ENCODE measurements at places on chromosomes 5 and 9.
A peak's percentile ranks its signal among the peaks of the same experiment; 100 is the strongest.

GRCh38 chr9:114643896-114644295 is 13.7 kb downstream of the TEX53 start:
- DNase-seq, result no peak

DNA sequence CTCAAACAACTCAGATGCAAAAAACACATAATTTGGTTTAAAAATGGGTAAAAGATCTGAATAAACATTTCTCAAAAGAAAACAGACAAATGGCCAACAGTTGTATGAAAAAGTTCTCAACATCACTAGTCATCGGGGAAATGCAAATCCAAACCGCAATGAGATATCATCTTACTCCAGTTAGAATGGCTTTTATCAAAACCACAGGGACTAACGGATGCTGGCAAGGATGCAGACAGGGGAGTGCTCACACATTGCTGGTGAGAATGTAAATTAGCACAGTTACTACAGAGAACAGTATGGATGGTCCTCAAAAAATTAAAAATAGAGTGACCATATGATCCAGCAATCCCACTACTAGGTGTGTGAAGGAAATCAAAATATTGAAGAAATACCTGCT is 589.1 kb upstream of the ADAMTS16 start:
- no peak for DNase-seq

DNA sequence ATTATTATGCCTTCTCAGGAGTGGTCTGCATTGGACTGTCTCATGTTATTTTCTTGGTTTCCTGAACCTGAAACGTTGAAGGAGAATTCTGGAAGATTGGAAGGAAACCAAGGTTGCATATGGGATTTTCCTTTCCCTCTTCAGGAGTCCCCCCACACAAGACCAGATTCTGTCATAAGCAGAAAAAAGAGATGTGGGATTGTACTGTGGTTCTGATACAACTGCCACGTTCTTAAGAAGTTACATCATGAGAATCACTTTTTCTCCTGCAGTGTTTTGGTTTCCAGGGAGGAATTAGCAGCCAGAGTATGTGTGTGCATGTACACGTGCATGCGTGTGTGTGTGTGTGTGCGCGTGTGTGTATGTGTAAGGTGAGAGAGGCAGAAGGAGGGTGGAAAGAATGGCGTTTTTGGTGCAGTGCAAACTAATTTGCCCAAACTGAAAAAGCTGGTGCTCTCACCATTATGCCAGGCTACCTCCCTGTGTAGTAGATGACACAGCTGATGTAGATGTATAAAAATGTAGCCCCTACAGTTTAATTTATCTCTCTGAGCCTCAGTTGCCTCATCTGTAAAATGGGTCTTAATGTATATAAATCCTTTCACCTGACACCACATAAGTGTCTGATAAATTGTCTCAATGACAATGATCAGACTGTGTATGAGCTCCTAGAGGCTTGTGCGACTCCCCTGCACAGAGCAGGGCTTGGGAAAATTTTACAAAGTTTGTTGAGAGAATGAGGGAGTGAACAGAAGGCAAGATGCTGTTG is 38.6 kb downstream of the RALGPS1 start:
- DNase-seq, result no peak

GRCh38 chr5:146052780-146053179 is 52.6 kb downstream of the PLAC8L1 start:
- DNase-seq, result peak; percentile 78

GRCh38 chr5:158233735-158234322 is 374.9 kb upstream of the CLINT1 start:
- no peak for DNase-seq

- DNase-seq, result no peak
These were observed 371.9 kb downstream of the EBF1 start for GRCh38 chr5:158727771-158728311.

DNA sequence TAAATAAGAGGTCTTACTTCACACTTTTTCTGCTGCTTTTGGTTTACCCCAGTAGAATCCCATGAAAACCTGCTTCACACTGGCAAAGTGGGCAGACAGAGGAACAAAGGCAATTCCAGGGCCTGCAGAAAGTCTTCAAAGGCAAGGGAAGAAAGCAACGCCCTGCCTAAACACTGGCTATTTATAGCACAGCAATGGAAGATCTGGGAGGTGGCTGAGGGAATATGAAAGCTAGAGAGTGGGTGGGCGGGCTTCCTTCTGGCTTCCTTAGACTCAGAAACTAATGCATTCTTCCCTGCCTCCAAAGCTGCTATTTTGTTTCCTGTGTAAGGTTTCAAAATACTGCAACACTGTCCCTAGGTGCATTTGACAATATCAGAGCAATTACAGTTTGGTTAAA is 46.8 kb downstream of the ELAVL2 start:
- DNase-seq, result peak; percentile 13

DNA sequence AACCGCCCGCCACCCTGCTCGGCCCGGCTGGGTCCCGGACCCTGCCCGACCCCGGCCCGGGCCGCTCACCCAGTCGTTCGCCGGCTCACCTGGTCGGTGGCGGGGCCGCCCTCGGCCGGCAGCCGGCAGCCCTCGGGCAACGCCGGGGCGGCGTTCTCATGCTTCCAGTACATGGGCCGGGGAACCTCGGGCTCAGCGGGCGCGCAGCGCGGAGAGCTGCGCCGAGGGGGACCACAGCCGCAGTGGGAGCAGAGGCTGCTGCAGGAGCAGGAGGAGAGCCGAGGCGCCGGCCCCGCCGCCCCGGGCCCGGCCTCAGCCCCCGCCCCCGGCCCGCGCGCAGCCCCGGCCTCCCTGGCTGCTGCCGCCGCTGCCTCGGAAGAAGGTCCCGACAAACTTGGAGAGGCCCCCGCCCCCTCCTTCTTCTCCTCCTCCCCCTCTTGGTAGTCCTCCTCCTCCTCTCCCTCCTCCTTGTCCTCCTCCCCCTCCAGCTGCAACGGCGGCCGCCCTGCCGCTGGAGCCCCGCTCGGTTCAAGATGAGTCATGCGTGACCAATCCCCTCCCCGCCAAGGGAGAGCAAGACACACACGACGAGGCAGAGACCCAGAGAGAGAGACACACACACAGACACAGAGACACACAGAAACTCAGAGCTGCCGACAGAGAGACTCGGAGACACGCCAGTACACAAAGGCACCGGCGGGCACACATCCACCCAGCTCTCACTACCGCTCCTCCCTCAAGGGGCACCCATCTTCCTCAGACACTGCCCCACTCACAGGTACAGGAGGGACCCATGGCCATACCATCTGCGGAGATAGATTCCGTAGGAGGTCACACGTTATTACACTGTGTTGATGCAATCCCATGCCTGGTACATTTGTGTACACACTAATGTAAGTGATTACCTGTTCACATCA is at the start of gene LHX6:
Gene LHX6 (minus strand): TSS at position 390 of the 917 bp plus-strand sequence. CDS start 217 bp downstream, at position 173.
- DNase-seq, result peak; percentile 64

GRCh38 chr9:71383308-71383940 is 262.0 kb upstream of the TRPM3 start:
- peak; percentile 25 for DNase-seq

- DNase-seq, result peak; percentile 79
These were observed 269.9 kb upstream of the PAPPA start for GRCh38 chr9:115883467-115884329.

- DNase-seq, result no peak
These were observed 348.3 kb upstream of the TUSC1 start for GRCh38 chr9:26026423-26027100.

DNA sequence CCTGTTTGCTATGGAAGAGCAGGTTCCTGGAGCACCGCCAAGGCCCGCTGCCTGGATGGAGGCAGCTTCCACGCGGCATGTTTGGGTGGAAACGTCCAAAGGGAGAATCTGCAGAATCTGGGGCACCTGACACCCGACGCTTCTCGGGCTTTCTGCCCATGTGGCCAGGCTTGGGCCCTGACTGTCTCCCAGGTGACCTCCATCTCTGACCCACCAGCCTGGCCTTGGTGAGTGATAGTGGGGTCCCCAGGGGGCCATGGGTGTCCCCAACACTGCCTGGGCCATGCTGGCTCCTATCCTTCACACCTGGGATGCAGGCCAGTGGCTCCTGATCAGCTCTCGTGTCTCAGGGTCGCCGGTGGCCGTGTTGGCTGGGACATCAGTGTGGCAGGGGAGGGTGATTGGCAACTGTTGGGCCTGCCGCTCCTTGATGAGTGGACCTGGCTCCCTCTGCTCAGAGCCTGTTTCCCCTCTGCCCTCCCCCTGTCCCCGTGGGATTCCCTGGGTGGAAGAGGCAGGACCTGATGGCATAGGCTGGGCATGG is 34.0 kb downstream of the GLT6D1 start:
- no peak for DNase-seq

GRCh38 chr9:29449306-29449705 is 1876.0 kb upstream of the C9orf72 start:
- no peak for DNase-seq

DNA sequence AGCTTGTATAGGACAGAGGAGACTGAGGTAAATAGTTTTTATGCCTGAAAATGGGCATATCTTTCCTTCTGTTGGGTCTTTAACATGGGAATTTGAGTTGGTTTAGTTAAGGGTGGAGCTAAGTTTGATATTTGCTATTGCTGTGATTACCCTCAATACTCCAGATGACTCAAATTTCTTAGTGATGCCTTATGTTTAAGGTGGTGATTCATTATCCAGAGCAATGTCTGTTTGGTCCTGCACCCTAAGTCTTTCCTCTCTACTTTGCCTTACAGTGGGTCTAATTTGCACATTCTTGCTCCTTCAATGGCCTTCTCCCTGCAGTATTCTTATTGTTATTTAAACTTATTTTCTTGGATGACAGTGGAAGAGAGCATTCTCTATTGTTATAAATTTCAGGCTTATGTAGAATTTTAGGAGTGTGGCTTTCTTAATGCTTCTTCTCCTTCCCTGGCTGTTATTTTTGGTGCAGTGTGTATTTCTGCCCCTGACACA is 312.9 kb upstream of the RPS23 start:
- DNase-seq, result peak; percentile 21

DNA sequence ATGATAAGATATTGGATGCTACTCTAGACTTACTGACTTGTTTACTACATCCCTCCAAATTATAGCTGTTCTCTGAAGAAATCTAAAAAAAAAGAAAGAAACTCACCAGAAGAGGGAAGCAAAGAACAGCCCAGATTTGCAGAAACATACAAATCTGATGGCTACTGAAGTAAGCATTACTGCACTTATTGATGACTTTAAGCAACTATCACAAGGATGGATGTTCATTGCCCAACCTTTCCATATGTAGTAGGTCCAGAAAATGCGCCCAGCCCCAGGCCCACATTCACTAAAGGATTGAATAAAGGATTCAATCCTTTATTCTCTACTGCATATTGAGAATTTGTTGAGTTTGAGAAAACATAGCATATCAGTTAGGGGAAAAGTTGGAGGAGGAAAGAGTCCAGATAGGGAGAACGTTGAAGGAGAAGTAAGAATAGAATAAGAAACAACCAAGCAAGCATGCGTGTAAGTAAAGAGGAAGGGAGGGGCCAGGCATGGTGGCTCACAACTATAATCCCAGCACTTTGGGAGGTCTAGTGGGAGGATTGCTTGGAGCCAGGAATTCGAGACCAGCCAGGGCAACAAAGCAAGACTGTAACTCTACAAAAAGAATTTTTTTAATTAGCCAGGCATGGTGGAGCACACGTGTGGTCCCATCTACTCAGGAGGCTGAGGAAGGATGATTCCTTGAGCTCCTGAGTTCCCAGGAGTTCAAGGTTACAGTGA is 33.8 kb upstream of the DTWD2 start:
- peak; percentile 41 for DNase-seq

DNA sequence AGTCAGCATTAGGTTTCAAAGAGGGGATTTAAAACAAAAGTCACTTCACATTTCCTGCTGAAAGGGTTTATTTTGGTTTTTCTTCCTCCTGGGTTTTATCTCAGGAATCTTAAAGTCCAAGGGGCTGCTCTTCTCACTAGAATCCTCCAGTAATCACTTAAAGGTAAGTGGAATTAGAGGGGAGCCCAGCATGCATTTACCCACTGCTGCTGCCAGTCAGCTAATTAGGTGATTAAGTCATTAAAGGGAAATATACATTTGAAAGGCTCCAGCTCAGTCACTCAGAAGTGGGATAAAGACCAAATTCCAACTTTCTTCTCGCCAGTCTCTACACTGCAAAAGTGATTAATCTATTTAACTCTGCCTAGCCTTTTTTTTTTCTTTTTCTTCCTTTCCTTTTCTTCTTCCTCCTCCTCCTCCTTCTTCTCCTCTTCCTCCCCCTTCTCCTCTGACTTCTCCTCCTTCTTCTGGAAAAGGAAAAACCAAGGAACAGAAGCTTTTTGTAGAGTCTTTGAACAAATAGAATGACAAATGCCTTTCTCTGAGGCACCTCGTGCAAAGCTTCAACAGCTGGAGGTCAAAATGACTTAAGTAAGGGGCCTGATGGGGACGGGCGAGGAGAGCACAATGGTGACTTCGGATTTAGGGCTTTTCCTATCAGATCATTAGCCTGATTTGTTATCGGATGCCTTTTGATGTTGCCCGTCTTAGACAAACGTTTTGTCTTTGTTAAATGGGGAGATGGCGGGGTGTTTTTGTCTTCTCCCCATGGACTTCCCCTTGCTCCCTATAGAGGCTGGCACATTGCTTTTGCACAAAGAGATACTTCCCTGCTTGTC is 617.6 kb downstream of the IRX1 start:
- DNase-seq, result peak; percentile 30

DNA sequence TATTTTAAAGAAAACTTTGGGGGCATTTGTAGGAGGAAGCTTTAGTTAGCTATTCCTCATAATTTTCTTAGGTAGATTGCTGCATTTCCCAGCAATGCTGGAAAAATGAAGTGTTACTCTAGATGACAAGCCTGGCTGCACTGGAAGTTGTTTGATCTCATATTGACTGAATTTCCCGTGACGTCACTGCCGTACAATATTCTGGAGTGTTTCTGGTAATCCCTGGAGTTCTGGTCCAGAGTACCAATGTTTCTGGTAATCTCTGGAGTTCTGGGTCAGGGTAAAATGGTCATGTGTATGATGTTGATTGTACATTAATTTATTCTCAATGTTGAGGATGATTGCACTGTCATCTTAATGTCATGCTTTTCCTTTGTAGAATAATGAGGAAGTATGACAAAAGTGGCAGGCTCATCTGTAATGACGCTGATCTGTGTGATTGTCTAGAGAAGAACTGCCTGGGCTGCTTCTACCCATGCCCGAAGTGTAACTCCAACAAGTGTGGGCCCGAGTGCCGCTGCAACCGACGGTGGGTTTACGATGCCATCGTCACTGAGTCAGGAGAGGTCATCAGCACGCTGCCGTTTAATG is 26.2 kb downstream of the ARL14EPL start:
- DNase-seq, result no peak

DNA sequence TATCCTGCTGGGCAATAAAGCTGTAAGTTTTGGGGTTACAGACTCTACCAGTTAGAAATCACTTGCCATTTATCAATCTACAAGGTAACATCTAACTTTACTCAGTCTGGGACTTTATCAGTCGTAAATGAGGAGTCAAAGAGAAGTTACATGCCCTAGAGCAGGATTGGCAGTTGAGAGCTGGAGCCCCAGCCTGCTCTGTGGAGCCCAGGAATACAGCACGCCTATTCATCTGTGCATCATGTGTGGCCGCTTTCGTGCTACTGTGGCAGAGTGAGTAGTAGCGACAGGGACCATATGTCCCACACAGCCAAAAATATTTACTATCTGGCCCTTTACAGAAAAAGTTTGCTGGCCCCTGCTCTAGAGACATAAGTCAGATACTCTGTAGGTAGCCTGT is 152.5 kb upstream of the NTRK2 start:
- no peak for DNase-seq

Data from iPS-NIHi11 (cell line).